ENCODE measurements at places on chromosomes 12 and 14.

DNA sequence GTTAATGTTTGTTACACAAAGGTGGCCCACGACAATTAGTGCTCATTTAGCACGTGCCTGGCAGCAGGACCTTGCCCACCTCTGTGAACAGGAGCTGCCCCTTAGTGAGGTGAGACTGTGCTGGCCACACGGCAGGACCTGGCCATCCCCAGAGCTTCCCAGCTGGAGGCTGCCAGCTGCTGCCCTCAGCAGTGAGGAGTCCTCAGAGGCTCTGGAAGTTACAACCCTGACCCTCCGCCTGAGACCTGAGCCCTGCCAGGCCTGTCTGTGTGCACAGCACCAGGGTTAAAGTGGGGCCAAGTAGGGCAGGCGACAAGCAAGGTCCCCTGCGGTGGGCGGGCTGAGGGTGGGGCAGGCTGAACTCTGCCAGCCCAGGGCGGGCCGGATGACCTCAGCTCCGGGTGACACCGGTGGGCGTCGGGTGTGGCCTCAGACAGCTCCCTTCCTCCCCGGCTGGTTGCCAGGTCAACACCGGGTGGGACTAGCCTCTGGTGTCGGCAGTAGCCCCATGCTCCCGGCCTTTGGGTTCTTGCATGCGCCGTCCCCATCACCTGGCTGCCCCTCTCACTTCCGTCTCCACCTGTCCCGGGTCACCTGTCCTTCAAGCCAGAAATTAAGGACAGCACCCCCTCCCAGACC is 9.2 kb upstream of the LBHD2 start:
- DNase-seq: no peak

GRCh38 chr12:100895192-100895591 is 100.6 kb downstream of the ANO4 start:
- no peak for DNase-seq

DNA sequence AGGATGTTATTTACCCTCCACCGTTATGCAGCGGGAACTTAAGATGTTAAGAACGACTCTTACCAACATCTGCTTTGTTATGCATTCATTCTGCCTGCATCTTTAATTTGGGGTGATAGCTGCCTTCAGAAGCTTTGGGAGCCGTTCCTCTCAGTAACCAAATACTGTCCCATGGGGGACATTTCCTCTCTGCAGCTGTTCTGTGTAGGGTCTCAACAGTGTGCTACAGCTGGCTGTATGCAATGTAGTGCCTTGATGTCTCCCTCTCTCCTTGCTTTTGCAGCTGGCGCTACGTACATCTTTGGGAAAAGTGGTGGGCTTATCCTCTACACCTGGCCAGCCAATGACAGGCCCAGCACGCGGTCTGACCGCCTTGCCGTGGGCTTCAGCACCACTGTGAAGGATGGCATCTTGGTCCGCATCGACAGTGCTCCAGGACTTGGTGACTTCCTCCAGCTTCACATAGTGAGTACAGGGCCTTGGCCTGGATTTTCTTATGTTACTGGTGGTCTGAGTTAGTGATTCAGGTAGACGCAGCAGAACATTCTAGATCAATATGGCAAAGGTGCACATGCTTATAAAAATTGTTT is 744.3 kb downstream of the DIO2 start:
- no peak for DNase-seq

- DNase-seq: no peak
Observed at GRCh38 chr12:749751-750270, 2.6 kb upstream of the WNK1 start.

GRCh38 chr14:94890785-94891184 is 120.9 kb upstream of the GSC start:
- DNase-seq: no peak

Data from CD4-positive, alpha-beta memory T cell (primary cell).